ENCODE measurements at places on chromosomes 12 and 14.
A peak's percentile ranks its signal among the peaks of the same experiment; 100 is the strongest.

DNA sequence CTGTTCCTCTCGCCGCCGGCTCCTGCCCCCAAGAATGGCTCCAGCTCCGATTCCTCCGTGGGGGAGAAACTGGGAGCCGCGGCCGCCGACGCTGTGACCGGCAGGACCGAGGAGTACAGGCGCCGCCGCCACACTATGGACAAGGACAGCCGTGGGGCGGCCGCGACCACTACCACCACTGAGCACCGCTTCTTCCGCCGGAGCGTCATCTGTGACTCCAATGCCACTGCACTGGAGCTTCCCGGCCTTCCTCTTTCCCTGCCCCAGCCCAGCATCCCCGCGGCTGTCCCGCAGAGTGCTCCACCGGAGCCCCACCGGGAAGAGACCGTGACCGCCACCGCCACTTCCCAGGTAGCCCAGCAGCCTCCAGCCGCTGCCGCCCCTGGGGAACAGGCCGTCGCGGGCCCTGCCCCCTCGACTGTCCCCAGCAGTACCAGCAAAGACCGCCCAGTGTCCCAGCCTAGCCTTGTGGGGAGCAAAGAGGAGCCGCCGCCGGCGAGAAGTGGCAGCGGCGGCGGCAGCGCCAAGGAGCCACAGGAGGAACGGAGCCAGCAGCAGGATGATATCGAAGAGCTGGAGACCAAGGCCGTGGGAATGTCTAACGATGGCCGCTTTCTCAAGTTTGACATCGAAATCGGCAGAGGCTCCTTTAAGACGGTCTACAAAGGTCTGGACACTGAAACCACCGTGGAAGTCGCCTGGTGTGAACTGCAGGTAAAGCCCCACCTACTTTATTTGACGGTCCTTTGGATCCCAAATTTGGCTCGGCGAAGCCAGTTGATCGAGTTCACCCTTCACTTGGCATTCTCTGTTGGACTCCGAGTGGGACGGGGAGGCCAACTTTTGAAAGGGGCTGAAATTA, 1.5 kb downstream of the WNK1 start:
- no peak for DNase-seq

GRCh38 chr12:77914081-77914488, 83.4 kb downstream of the NAV3 start:
- no peak for DNase-seq

DNA sequence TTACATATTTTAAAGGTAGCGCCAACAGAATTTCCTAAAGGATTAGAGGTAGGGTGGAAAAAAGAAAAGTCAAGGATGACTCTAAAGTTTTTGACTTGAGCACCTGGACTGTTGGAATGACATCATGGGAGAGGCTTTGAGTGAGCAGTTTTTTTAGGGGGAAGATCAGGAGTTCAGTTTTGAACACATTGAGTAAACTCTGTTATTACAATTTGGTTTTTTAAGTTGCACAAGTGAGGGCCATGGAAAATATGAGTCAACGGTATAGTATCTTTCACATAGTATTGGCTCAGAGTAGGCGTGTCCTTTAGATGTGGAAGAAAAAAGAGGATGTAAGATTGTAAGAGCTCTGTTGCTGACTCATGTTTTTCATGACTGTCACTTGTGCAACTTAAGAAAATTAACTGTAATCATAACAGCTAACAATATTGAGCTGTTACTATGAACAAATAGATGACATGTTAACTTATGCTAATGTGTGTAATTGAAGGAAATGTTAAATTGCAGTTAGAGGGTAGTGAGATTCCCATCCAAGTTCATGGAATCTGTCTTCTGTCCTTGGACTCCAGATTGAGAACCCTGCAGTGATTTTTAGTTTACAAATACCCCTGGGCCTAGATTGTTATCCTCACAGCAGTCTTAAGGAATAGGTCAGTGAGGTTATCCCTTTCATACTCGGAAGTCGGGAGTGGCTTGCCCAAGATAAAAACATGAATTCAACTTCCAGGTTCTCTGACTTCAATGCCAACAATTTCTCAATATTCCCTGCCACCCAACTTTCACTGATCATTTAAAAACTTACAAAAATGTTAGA, 48.2 kb upstream of the ATP2B1 start:
- peak; percentile 100 for DNase-seq

DNA sequence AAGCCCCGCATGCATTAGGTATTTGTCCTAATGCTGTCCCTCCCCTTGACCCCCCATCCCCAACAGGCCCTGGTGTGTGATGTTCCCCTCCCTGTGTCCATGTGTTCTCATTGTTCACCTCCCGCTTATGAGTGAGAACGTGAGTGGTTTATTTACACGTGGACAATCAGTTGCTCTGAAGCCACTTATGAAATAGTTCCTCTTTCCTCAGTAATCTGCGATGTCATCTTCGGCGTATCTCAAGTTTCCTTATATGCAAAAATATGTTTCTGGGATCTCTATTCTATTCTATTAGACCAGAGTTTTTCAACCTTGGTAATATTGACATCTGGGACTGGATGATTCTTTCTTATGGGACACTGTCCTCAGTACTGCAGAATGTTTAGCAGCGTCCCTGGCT, 56.0 kb upstream of the DCD start:
- DNase-seq, result no peak

DNA sequence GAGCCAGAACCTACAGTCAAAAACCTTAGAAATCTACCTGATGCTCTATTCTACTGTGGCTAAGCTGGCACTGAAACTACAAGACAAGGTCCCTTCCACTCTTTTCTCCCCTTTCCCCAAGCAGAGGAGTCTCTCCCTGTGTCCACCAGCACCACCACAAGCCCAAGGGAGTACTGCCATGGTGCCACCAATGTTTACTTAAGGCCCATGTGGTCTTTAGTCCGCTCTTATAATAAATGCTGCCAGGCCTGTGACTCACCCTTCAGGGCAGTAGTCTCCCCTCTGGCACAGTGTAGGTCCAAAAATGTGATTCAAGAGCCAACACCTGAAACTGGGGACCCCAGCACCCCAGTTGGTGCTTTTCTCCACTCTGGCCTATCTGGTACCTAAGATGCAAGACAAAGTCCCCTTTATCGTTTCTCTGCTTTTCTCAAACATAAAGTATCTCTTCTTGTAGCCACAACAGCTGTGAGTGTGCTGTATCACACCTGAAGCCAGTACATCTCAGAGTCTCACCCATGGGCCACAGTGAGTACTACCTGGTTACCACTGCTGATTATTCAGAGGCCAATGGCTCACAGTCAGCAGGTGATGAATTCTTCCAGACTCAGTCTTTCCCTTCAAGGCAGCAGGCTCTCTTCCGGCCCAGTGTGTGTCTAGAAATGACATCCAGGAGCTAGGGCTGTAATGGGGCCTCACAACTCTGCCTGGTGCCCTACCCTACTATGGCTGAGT, 29.3 kb downstream of the SLC38A2 start:
- DNase-seq, result no peak

DNA sequence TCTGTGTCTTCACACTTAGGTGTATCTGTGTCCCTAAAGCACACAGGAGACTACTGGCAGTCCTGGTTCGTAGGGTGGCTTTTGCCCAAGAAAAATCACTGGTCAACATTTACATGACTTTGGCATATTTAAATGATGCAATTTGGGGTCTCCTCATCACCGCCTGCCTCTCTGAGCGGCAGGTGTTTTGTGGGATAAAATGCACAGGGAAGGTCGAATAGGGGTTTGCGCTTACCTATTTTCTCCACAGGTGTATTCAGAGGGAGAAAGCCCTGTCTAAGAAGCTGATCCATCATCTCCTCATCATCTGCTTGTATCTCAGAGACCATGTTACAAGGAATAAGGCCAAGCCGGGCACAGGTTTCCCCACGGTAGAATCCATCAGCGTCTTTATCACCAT, 74.7 kb downstream of the PIWIL1 start:
- no peak for DNase-seq

- no peak for DNase-seq
Observed at GRCh38 chr12:84924981-84925380, 12.4 kb upstream of the SLC6A15 start.

DNA sequence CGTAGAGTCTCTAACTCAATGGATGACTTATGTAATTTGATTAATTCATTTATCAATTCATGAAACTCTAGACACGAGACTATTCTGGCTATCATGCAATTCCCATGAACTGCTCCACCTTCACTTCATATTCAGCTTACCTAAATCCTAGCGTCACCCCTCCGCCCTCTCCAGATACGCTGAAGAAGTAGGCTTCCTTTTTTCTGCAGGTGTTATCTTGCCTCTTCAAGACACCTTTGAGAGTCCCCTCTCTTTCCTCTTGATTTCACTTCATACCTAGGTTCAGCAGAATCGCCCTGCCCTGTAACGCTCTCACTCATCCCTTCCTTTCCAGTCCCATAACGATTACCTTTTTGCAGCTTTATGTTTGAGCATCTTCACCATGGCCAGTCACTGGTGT, 4.0 kb upstream of the RNASE4 start:
- no peak for DNase-seq

GRCh38 chr12:117377758-117378157, 16.3 kb upstream of the NOS1 start:
- no peak for DNase-seq

DNA sequence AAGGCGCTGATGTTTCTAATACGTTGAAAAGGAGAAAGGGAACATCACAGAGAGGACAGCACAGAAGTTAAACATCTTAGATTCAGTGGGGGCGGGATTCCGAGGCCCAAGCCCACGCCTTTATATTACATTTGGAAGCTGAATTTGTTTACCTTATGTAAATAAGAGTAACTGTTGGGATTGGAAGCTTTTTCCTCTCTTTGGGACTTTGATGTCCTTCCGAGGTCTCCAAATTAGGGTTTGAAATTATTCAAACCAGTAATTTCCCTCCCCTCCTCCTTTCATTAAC, 6.4 kb downstream of the FOXA1 start:
- DNase-seq, result no peak

- no peak for DNase-seq
Observed at GRCh38 chr12:39443929-39444209, 949 bp upstream of the KIF21A start.

- no peak for DNase-seq
Observed at GRCh38 chr12:91133871-91134270, 22.6 kb upstream of the LUM start.

- no peak for DNase-seq
Observed at GRCh38 chr12:117014342-117014887, 84.8 kb downstream of the TESC start.

DNA sequence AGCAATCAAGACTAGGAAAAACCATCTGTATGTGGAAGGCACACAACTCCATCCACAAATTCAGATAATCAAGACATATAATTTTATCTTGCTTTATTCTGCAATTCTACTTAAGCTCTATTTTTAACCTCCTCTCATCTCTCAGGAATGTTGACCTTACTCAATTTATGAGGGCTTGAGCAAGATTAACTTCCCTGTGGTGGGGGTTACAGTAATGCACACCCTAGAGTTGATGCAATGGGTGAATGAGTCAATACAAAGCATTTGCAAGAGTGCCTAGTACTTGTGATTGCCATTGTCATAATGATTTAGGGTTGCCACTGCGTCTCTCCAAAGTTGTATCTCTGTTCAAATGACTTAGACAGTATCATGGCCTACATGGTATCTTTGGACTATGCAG, 1598.4 kb upstream of the TMEM132C start:
- DNase-seq, result no peak

DNA sequence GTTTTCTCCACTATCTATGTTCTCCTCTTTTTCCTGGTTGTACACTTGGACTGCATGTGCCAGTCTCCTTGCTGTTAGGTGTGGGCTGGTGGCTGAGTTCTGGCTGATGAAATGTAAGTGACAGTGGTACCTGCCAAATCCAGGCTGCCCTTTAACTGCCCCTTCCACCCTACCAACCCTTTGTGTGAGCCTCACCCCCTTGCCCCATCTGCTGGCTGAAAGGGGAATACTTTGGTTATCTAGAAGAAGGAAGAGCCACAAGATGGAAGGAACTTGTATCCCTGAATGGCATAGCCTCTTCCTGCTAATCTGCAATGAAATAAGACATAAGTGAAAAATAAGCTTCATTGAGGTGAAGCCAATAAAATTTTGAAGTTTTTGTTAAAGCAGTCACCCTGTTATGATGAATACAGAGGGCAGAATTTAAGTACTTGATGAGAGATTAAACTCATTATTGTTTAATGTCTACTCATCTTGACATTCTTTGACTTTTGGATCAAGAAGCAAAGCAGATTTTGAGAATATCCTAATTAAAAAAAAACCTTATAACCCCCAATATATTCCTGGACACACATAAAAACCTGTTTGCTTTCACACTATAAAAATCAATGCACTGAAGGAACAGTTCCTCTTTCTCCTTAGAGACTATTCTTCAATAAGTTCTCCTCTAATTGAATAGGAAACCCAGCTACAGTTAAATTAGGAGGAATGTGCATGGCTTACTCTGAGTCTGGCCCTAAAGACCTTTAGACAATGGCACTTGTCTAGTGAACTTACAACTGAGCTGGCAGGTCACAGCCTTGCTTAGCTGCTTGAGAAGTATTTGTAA, 262.6 kb upstream of the BTG1 start:
- no peak for DNase-seq

DNA sequence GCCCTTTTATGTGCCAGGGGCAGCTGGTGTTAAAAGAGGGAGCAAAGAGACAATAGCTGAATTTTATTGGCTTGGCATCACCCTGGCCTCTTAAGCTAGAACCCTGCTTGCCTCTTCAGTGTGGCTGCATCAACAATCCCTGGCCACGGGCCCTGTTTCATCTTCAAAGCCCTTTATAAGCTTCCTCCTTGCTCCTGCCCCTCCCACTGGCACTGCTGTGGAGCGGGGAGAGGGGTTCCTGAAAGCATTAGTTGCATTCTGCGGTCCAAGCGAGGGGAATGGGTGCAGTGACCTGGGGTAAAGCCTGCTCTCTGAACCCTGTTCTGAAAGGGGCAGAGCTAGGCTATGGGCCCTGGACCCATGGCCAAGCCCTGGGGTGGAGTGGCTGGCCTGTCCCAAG, 220 bp upstream of the KRT83 start:
- DNase-seq, result no peak

DNA sequence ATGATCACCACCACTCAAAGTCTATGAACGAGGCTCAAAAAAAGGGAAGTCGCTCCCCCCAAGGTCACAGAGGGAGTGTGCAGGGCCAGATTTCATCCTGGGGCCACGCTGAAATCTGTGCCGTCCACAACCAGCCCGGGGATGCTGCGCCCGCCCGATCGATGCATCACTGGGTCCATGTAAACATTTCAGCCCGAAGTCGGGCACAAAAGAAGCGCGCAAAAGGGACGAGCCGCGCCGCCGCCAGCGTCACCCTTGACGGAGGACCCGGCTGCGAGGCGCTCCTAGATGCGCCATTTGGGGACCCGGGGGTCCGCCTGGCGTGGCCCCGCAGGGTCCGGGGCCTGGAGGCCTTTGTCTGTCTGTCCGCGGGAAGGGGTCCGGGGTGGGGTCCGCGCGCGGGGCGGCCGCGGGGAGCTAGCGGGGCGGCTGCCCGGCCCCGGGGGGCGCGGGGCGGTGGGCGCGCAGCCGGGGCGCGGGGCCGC, 503 bp downstream of the FBXO21 start:
- no peak for DNase-seq

GRCh38 chr12:67698672-67699581, 50.4 kb downstream of the DYRK2 start:
- DNase-seq, result peak; percentile 60

Measured in SIG-M5 (cell line).